Naive thymus-derived CD8-positive, alpha-beta T cell (primary cell): ENCODE measurements at places on chromosomes 3 and 15. TPM values are rescaled to one million over a fixed set of nuclear protein-coding genes. Genes with fewer than 3 reads are reported as not detected.

SCN5A gene
- polyA plus RNA-seq, result not detected

GOLGA8A gene
- 1.9 TPM for polyA plus RNA-seq

GRCh38 chr15:74200412-74200815 is 2.2 kb downstream of the STRA6 start:
- H3K27me3 ChIP-seq, result no peaks in the 10 kb centered on the region
- H3K36me3 ChIP-seq, result no peaks in the 10 kb centered on the region

DNA sequence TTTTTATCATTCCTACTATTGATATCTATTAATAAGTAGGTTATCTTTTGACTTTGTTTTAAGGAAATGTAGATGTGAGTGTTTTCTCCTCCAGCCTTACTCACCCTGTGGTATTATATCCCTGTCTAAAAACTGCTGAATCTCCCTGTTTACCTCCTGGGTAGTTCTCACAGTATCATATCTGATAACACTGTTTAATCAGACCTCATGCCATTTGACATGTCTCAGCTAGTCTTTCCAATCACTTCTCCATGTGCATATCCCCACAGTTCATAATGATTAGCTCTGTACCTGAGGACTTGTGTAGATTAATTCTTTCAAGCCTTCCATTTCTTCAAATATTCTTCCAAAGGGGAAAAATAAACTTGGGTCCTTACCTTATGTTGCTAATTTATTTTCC is 30.7 kb downstream of the DUOX2 start:
- no peak for DNase-seq
- peaks cover 13% of the 10 kb centered on the region for H3K27me3 ChIP-seq
- H3K4me3 ChIP-seq, result no peak overlapping the region
- no peaks in the 10 kb centered on the region for H3K4me1 ChIP-seq
- no peaks in the 10 kb centered on the region for H3K36me3 ChIP-seq

- H3K4me3 ChIP-seq, result no peak overlapping the region
- no peaks in the 10 kb centered on the region for H3K27me3 ChIP-seq
- H3K4me1 ChIP-seq, result peaks cover 7% of the 10 kb centered on the region
- DNase-seq, result no peak
- H3K27ac ChIP-seq, result no peak overlapping the region
Measured at GRCh38 chr3:72678380-72678779, 169.9 kb downstream of the SHQ1 start.

DNA sequence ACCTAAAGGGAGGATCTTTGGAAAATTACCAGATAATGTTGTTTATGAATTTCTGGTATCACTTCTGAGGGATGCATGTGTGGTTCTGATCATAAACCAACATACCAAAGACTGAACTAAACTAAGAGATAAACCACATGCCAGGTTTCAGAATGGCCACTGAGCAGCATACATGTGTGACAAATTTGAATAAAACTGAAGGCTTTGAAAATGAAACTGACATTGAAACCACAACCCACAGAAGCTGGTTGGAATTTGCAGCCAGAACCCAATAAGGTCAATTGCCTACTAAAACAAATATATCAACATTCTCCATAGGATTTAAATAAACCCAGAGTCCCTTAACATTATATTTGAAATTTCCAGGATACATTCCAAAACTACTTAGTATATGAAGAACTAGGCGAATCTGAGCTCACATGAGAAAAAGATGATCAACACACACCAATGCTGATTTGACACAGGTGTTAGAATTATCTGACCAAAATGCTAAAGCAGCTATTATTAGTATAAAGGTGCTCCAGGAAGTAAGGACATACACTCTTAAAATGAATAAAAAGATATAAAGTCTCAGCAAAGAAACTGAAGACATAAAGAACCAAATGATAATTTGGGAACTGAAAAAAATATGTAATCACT is 125.0 kb downstream of the ZNF280D start:
- no peak for DNase-seq
- no peak overlapping the region for H3K4me3 ChIP-seq
- peaks cover 9% of the 10 kb centered on the region for H3K36me3 ChIP-seq
- no peak overlapping the region for H3K27ac ChIP-seq

GRCh38 chr15:41780266-41780665 is 6.0 kb downstream of the MAPKBP1 start:
- no peak overlapping the region for H3K4me3 ChIP-seq
- DNase-seq, result no peak
- H3K27me3 ChIP-seq, result no peaks in the 10 kb centered on the region
- peaks cover 64% of the 10 kb centered on the region for H3K4me1 ChIP-seq
- H3K27ac ChIP-seq, result peak overlapping the region; percentile 18
- H3K36me3 ChIP-seq, result peaks cover 5% of the 10 kb centered on the region
